ENCODE measurements at places on chromosomes 3 and 15.

GRCh38 chr3:4938281-4938982 is 40.8 kb upstream of the BHLHE40 start:
- no peak for DNase-seq

GRCh38 chr15:38012894-38013293 is 78.5 kb downstream of the TMCO5A start:
- DNase-seq: no peak

GRCh38 chr15:63531586-63531985 is 27.2 kb downstream of the USP3 start:
- no peak for DNase-seq

DNA sequence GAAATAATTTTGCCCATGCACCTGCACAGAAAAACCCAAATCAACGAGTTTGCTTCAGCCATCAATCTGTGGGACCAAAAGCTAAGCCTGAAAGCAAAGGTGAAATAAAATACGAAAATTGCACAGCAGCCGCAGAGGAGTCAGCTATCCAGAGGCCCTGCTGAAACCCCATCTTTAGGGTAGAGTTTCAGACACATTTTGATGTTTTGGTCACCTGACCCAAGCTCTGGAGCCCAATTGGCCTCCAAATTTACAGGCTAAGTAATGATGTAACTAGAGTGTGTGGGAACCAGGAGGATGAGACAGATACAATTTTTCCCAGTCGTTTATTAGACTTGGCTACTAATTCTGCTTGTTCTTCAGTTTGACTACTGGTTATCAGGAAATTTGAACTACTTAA is 308.6 kb upstream of the ATP11B start:
- DNase-seq: no peak

- DNase-seq: no peak
Measured at GRCh38 chr15:75542386-75542797, 36.7 kb downstream of the PTPN9 start.

DNA sequence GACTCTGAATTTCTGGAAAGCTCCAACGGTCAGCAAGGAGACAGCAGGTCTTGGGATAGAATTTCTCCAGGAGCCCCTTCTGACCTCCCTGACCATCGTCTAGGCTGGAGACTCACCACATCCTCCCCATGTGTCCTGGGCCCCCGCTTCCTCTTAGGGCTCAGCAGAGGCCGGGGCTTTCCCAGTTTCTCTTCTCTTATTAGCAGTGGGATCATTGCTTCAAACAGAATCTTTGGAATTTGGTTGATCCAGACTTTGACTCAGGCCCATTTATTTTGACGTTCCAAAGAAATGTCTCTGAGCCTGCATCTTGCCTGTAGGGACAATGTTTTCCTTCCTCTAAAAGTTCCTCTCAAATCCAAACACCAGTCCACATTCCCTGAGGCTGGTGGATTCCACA is 38.4 kb upstream of the SLC6A6 start:
- no peak for DNase-seq

GRCh38 chr3:157152930-157153329 is 7.0 kb downstream of the CCNL1 start:
- no peak for DNase-seq

- no peak for DNase-seq
Measured at GRCh38 chr3:102000620-102001209, 151.4 kb downstream of the NFKBIZ start.

- DNase-seq: no peak
Measured at GRCh38 chr3:112280266-112280665, 13.8 kb downstream of the SLC9C1 start.

DNA sequence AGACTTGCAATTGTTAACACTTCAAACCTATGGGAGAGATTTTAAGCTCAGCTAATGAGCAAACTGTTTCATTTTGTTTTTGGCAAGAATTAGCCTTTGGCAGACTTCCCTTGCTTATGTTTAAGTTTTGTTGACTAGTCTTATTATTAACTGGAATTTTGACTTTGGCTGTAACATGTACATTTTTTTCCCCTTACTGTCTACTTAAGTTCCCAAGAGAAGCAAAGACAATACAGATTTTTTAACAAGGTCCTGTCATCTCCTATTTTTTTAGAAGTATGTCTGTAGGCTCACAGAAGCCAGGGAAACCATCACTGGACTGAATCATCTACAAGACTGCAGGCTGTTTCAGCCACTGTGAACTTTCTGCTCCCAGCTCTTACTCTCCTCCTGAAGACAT is 74.3 kb downstream of the DGKG start:
- DNase-seq: no peak

DNA sequence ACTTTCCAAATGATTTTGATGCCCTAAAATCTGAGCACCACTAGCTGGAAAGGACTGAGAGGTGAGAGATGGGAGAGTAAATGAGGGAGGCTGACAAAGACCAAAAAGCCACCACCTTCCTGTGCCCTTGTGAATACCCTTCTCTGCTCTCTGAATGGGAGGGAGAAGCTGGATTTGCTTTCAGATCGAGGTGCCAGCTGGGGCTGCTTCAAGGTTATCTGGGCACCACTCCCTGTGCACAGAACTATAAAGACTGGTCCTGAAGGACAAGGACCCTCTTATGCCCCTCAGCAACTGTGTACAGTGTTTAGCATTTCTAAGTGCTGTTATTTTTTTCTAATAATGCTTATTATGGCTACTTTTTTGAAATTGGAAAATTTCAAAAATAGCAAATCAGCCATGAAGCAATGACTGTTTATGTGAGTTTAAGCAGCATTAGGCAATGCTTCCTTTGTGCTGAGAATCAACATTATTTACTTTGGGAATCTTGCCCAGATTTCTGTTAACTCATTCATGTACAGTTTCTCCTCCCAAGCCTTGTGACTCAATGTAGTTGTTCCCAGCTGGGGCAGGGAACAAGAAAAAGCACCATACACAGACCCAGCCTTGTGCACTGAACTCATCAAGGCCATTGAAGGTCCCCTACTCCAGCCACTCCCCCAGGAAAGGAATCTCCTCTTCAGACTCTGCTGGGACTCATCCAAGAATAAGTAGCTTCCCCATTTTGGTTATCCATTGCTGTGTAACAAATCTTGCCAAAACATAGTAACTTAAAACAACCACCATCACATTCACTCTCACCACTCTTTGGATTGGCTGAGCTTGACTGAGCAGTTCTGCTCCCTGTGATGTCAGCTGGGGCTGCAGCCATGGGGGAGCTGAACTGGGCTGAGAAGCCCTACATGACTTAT is 37.3 kb upstream of the CDV3 start:
- no peak for DNase-seq

GRCh38 chr3:79247725-79248043 is 520.1 kb downstream of the ROBO1 start:
- DNase-seq: no peak

DNA sequence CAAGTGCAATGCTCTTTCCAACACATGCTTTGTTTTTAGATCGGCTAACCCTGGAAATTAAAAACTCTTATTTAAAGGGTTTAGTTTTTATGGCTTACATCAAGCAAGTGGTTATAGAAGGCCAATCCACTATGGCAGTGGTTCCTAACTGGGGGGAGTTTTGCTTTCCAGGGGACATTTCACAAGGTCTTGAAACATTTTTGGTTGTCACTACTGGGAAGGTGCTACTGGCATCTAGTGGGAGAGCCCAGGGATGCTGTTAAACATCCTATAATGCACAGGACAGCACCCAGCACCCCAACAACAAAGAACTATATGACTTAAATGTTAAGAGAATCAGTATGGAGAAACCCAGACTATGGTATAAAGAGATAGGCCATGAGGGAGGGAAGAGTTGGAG is 439.0 kb downstream of the NTRK3 start:
- no peak for DNase-seq

DNA sequence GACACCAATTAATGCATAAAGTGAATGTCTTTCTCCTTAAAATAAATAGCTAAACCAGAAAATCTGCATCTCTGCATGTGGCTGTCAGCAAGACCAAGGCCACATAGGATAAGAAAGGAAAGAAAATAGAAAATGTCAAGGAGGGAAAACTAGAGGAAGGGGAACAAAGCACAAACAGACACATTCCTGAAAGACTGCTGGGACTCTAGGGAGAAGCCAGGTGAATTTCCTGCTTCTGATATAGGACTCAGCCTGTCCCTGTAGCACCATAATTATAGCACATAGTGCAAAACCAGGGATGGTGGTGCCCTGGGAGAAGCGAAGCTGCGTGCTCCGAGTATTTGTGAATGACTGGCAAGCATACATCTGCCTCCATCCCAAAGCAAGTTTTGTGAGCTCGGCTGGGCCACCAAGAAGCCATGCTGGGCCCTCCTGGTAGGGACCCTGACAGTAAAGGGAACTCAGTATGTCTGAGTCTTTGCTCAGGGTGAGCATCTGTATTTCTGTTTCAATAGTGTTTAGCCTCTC is 14.2 kb downstream of the FSTL1 start:
- DNase-seq: no peak

DNA sequence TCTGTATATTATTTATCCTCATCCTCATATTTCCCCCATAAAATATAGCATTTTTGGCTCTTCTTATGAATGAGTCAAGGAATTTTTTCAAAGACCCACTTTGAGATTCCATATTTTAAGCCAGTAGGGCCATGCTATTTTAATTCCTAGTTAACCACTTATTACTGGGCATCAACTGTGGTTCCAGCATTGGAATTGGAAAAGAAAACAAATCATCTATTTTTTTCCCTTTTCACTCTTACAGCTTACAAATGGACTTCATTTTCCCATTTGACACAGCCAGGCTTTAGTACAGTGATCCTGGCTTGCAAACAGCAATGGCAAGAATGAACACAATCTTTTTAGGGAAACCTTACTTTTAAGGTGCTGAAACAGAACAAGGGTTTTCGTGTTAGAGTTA is 19.4 kb upstream of the PLCL2 start:
- DNase-seq: no peak

GRCh38 chr3:89851974-89852621 is 744.7 kb downstream of the EPHA3 start:
- no peak for DNase-seq

GRCh38 chr3:102020735-102021134 is 171.4 kb downstream of the NFKBIZ start:
- DNase-seq: no peak

- no peak for DNase-seq
Measured at GRCh38 chr3:123088387-123088786, 21.6 kb downstream of the PDIA5 start.

GRCh38 chr3:164752812-164753211 is 325.5 kb downstream of the SI start:
- no peak for DNase-seq

- DNase-seq: no peak
Measured at GRCh38 chr3:194816748-194817591, 131.3 kb downstream of the FAM43A start.

DNA sequence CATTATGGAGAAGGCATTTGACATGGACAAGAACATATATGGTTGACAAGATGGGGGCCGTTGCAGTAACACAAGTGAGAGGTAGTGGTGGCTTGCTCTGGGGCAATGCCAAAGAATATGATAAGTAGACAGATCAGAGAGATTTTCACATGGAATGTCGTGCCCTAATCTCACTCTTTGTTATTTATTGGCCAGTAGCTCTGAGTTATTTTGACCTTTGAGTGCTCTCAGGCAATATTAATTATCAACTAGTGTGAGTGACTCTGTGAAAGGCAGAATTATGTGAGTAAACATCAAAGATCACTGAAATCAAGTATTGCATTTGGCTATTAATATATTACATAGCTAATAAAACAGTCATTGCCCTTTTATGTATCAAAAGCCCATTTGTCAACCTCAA is 164.9 kb upstream of the ADAMTS9 start:
- no peak for DNase-seq

- DNase-seq: no peak
Measured at GRCh38 chr3:57872606-57873005, 116.5 kb downstream of the SLMAP start.

DNA sequence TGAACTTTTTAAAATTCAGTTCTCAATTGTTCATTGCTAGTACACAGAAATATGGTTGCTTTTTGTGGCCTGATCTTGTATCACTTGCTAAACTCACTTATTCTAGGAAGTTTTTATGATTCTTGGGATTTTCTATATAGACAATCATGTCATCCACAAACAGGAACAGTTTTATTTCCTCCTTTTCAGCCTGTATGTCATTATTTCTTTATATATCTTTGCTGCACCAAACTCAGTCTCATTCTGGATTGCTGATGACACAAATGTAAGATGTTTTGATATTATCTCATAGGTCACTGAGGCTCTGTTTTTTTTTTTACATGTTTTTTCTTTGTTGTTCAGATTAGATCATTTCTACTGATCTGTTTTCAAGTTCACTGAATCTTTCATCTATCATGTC is 71.7 kb downstream of the TTBK2 start:
- no peak for DNase-seq

DNA sequence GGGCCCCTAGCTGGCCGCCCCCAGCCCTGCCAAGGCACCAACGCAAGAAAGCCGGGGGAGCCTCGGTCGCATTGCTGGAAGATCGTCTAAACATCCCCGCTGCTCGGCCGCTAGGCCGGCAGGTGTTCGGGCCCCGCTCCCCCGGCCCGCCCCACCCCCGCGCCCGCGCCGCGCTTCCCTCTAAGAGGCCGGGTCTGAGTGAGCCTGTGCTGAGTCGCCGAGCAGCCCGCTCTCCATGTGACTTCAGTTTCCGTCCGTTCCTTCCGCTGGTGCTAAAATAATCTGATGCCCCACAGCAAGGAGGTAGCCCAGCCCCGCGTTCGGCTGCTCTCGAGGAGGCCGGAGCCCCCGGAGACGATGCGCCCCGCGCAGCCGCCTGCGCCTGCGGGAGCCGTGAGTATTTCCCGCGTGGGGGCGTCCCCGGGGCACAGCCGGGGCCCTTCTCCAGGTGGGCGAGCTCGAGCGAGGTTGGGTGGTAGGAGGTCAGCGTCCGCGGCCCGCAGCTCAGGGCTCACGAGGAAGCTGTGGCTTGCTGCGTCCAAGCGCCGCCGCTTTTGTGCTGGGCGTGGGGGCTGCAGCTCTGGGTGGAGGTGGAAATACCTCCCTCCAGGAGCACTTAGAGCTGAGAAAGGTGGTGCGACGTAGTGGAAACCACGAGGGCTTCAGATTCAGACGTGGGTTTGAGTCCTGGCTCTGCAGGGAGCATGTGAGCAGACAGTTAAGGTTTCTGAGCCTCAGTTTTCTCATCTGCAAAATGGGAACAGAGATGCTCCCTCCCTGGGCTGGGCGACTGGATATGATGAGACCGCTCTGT is at the start of gene NRROS:
TSS of gene NRROS (plus strand) at position 212 of the 814 bp plus-strand sequence. CDS start 14,846 bp downstream, outside the sequence.
- peak; percentile 52 for DNase-seq

DNA sequence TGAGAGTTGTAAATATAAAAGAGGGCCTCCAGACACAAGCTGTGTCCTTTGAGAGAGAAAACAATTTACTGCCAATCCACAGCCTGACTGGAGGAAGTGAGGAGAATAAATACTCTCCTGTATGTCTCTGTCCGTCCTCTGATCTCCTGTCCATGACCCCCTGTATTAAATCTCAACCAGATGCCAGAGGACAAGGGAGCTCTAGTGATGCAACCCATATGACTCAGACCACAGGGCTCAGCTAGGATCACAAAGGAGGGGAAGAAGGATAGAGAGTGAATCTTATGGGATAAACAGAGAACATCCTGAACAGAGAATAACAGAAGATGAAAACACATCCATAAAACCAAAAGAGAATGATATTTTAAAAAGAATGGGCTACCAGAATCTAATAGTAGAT is 482.6 kb downstream of the PLOD2 start:
- DNase-seq: no peak

GRCh38 chr3:68057637-68058320 is 403.4 kb upstream of the SUCLG2 start:
- no peak for DNase-seq

Measured in NCI-H510A (cell line).